Thoracic aorta (tissue), 2 donors: ENCODE measurements at places on chromosomes 1 and 21. TPM values are rescaled to one million over a fixed set of nuclear protein-coding genes. Genes with fewer than 3 reads are reported as not detected.

The GPBP1L1 gene
- total RNA-seq = 103 TPM

GRCh38 chr1:167161242-167161641, 59.4 kb upstream of the POU2F1 start:
- DNase-seq = no peak

The KPRP gene
- total RNA-seq = 0.14 TPM

The SAMD11 gene
- total RNA-seq = 18.8 TPM

DNA sequence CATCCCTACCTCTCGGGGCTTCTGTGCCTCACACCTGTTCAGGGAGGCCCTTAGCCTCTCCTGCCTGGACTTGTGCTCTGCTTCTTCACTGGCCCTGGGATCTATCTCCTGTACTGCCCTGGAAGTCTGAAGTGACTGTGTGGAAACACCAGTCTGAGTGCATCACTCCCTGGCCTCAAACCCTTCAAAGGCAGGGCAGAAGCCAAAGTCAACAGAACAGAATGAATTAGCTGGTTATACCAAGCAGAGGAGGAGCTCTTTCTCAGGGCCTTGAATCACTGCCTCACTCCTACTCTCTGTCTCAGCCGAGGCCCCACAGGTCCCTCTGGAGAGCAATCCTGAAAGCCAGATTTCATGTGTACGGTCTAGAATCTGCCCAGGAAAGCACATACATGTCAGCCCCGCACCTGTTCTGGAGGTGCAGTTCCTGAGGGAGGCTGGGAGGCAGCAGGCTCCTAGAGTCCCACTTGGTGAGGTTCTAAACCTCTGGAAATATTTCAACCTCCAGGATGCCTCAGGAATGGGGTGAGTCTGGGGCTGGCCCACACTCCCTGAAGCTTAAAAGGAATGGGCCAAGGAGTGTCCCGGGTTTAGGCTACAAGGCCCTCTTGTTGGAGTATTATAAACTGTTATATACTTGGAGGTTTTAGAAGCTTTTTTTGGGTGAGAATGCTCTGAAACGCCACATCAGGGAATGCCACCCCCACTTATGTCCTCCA, 98.3 kb downstream of the ABCA4 start:
- no peak for DNase-seq

DNA sequence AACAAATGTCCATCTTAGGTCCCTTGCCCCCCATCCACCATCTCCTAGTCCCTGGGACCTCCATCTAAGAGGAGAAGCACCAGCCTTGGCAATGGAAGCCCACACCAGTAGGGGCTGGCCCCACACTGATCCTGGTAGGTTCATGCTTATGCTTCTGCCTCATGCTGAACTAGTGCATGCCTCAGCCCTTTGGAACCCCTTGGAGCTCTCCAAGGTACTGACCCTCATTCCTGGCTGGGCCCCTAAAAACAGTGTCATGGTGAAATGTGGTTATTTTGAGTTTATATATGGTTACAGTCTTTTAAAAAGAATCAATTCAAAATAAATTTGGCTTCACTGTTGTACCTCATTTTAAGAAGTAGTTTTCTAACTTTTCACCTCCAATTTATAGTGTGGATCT, 108.3 kb downstream of the HIVEP3 start:
- DNase-seq = no peak

DNA sequence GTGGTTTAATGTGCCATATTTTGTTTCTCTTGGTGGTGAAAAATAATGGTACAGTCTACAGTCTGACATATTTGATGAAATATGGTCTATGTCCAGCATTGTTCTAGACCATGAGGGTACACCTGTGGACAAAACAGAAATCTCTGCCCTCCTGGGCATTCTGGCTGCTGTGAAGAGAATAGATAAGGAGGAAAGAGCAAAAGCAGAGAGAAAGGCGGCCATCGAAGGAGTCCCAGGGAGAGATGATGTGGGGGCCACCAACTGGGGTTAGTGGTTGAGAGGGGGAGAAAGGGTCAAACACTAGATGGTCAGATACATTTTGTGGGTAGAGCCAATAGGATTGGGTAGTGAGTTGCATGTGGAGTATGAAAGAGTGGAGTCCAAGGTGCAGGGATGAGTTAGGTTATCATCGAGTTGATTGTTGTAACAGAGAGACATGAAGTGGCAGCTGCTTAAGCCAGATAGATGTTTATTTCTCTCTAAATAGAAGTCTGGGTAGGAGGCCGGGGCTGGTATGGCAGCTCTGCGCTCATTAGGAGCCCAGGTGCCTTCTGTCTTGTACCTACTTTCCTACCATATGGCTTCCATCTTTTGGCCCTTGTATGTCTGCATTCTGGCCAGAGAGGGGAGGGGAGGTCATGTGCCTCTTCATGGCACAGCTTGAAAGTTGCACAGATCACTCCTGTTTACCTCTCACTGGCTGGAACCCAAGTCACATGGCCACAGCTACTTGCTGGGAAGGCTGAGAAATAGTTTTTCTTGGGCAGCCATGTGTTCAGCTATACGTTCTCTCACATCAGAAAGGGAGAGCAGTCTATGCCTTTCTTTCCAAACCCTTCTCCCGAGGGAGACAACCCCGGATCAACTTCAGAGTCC, 13.0 kb downstream of the UBE4B start:
- DNase-seq = no peak

The PTP4A2 gene
- 104 TPM for total RNA-seq

DNA sequence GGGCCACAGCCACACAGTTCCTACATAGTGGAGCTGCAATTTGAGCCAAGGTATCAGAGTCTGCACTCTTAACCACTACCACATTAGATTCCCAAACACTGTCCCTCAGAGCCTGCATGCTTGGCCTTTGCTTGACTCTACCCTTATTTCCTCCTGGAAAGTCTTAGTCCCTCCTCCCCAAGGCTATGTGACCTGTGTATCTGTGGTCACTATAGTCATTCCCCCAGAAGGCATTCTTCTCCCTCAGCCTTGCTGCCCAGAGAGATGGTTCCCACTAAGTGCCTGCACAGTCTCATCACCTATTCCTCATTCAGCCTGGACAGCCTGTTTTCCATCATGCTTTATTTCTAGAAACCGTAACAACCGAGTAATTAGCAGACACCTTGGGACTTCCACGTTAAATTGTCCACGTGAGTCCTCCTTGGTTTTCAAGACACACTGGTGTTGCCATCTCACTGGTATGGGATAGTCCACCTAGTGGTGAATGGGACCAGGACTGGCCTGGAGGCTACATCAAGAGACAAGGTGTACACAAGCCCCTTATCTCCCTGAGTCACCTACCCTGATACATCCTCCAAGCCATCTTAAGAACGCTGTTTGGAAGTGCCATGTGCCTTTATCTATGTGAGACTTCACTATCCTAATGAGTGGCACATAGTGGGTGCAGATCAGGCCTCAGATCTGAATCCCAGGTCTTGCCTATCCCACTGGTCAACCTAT, 3.8 kb upstream of the ZNF648 start:
- DNase-seq = no peak

The TRNP1 gene
- 26.4 TPM for total RNA-seq

DNA sequence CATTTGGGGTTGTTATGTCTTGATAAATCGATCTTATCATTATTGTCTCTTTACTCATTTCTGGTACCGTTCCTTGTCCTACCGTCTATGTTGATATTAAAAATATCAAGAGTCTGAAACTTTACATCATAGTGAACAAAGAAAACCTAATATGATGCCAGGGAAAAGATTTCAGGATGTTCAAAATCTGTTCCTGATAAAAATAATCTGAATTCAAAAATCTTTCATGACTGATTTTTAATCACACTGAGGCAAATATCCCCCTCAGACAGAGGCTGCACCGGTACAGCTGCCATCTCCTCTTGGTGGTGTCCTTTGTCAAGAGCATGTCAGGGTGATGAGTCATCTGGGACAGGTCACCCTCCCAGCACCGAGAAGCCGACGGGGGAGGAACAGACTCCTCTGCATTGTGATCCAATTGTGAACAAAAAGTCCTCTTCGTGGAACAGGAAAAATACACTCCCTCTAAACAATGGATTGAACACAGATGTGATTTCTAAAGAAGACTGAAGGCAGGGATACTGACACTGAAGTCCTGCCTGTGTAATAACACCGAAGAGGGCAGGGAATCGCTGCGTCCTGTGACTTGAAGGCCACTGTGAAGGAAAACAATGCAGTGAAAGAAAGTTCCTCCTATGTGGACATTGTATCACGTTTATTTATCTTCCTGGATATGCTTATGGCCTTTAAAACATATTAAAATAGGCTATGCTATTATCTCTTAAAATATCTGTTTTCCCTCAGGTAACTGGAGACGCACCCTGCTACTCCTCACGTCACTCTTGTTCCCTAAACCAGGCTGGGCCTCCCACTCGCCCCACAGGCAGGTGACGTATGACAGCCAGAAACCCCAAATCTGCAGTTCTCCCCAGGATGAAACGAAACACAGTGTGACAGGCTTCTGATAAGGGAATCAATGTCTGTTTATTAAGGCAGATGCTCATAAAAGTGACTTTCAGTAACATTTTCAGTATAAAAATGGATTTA, 4.3 kb upstream of the SPATC1L start:
- no peak for DNase-seq

The PTPRC gene
- 27.1 TPM for total RNA-seq

DNA sequence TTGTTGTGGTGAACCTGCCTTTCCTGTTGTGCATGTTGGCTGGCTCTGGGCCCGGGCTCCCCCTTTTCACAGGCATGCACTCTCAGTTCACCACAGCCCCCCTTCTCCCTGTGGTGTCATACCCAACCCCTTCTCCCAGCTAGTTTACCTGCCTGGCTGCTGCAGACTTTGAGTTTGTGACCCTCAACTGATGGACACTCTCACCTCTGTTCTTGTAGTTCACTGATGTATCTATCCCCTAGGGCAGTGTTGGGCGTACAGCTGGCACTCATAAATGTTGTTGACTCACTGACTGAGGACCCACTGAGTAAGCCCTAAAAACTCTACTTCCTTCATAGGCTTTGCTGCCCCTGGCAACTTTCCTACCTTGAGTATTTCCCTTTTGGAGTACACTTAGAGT, 54.9 kb downstream of the WDR64 start:
- no peak for DNase-seq

- no peak for DNase-seq
Observed at GRCh38 chr1:75172556-75172955, 38.4 kb downstream of the LHX8 start.

GRCh38 chr1:58206749-58207148, 339.8 kb downstream of the OMA1 start:
- DNase-seq = no peak

- no peak for DNase-seq
Observed at GRCh38 chr1:9345922-9346321, 53.2 kb downstream of the SPSB1 start.

GRCh38 chr1:10662090-10662688, 134.3 kb downstream of the CASZ1 start:
- DNase-seq = no peak

DNA sequence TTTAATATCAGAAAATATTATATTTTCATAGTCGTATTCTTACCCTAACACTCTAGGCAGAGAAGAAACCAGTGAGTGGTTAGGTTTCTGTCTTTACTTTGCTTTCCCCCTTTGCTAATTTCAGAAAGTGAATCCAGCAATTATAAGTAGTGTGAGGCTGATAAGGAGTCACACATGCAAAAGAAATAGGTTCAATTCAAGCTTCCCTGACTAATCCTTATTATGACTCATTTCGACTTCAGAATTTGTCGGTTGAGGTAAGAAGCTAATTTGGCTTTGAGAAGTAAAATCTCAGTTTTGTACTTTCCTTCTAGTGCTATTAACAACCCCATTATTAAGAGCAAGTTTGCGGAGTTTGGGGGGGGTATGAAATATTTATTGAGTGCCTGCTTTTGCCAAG, 22.4 kb downstream of the ESRRG start:
- DNase-seq = no peak

The ALX3 gene
- total RNA-seq = not detected

The OR6N2 gene
- total RNA-seq = not detected

The TMEM125 gene
- total RNA-seq = not detected

DNA sequence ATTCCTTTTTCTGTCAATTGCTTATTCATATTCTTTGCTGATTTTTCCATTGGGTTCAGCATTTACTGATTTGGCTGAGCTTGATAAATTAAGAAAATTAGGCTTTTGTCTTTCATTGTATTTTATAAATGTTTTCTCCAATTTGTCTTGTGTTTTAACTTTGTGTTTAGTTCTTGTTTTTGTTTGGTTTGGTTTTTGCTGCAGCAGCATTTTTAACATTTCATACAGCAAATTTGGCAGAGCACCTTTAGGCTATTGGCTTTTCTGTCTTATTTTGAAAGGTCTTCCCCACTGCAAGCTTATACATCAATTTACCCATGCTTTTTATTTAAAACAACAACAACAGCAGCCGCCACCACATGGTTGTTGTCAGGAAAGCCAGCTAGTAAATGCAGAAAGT, 33.8 kb upstream of the DISC1 start:
- no peak for DNase-seq

- DNase-seq = no peak
Observed at GRCh38 chr1:100700586-100700985, 19.0 kb upstream of the VCAM1 start.

GRCh38 chr1:151568626-151569088, 28.5 kb downstream of the TUFT1 start:
- DNase-seq = no peak
